Right hindlimb (tissue), 1 donor: ENCODE measurements at places on chromosomes 2 and 18.

DNA sequence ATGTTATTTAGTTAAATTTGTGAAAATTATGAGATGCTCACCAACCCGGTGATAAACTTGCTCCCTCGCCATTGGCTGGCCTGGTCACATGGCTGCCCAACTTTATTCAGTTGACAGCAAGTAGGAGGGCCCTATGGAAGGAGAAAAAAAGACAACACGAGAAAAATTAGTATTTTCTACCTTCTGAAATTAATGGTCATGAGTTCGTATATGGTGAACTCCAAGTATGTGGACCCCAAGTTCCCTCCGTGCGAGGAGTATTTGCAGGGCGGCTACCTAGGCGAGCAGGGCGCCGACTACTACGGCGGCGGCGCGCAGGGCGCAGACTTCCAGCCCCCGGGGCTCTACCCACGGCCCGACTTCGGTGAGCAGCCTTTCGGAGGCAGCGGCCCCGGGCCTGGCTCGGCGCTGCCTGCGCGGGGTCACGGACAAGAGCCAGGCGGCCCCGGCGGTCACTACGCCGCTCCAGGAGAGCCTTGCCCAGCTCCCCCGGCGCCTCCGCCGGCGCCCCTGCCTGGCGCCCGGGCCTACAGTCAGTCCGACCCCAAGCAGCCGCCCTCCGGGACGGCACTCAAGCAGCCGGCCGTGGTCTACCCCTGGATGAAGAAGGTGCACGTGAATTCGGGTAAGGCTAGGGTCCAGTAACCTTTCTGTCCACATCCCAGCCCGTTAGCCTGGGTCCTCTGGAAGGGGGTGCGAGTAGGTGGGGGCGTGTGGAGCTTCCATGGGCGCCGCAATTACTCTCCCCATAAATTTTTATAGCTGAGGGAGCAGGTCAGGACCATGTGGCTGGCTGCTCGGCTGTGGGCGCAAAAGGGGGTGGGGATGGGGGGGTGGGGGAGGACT, at the start of gene HOXD4:
HOXD4 (plus strand) TSS at position 109 of the 846 bp plus-strand sequence; CDS start at position 193, 84 bp downstream.
- DNase-seq, result no peak

DNA sequence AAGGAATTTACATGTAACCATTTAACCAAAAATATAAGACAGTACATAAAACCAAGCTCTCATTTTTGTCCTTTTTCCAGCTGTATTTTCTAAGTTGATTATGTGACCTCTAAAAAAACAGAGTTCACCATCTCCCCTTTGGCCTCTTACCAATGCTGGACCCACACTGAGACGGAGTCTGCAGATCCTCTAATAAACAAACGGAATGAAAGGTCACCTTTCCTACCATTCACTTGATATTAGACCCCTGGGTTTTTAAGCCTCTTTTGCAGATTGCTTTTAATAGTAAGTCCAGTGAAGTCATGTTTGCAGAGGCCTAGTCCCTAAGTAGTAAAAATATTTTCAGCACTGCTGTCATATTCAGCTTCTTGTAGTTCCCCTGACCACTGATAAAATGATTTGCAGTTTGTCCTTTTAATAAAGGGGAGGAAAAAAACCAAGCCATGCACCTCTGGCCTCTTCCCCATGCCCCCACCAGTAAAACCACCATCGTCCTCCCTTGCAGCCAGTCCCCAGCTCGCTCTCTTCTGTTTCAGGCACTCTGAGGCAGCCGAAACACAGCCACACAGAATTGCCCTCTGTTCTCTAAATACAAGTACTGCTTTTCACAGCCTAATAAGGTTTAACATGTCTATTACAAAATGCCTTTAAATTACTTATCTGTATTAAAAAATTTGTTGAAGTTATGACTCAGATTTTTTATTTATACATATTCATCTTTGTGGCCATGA, 427.5 kb downstream of the PARD3B start:
- DNase-seq, result no peak

DNA sequence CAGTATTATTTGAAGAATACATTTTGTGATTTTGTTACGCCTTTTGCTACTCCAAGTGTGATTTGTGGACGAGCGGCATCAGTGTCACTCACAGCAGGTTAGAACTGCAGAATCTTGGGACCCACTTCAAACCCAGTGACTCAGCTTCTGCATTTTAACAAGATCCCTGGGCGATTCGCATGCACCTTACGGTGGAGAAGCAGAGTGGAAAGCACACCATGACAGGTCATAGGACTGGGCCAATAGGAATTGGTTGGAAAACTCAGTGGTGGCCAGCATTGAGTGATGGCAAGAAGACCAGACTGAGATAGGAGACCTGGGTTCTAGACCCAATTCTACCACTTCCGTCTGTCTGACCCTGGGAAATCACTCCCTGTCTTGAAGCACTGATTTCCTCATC, 26.3 kb downstream of the CTLA4 start:
- DNase-seq, result no peak

- DNase-seq, result no peak
Measured at GRCh38 chr18:79917853-79918614, 33.4 kb downstream of the SLC66A2 start.

DNA sequence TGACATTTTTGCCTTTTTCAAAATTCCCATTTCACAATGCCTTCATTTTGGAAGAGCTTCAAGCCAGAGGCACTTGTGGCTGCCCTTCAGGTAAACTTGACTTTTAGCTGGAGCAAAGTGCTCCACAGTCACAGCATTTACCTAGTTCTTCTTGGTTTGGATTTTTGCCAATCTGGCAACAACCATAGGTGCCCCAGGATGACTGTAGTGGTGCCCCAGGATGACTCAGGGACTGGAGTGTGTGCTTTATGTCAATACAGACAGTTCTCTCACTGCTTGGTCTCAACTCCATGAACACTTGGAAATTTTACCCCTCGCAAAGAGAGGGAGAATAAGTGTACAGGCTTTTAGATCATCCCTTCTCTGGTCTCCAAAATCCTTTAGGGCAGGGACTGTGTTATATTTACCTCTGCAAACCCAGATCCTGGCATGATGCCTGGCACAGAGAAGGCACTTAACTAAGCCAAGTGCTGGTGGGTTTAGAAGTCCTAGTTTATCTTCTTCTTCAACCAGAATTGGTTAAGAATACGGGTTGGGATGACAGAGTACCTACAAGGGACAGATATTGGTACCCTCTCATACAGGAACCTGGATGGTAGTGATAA, 15.3 kb upstream of the PTPN4 start:
- no peak for DNase-seq
